RPMI7951 (cell line): ENCODE measurements at places on chromosomes 11 and 22. TPM values are rescaled to one million over a fixed set of nuclear protein-coding genes. Genes with fewer than 3 reads are reported as not detected.

GRCh38 chr11:78112582-78113275 lies 26.7 kb downstream of the ALG8 start:
- no peak for DNase-seq

DNA sequence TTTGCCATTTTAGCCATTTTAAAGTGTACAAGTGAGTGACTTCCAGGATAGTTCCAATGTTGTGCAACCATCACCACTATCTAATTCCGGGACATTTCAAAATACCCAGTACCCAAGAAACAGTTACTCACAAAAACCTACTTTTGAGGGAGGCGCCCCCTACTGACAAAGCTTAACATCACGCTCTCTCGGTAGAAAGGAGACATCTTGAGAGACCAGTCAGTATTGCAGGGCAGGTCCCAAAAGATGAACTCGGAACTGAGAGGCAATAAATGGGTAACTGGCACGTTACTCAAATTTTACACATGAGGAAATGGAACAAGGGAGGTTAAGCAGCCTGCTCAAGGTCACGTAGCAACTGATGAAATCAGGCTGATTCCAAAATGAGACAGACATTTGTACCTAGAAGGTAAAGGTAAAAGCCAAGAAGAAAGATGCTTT lies 50.0 kb upstream of the POU2AF1 start:
- peak; percentile 51 for DNase-seq

GRCh38 chr11:123570939-123571580 lies 83.4 kb downstream of the SCN3B start:
- no peak for DNase-seq

DNA sequence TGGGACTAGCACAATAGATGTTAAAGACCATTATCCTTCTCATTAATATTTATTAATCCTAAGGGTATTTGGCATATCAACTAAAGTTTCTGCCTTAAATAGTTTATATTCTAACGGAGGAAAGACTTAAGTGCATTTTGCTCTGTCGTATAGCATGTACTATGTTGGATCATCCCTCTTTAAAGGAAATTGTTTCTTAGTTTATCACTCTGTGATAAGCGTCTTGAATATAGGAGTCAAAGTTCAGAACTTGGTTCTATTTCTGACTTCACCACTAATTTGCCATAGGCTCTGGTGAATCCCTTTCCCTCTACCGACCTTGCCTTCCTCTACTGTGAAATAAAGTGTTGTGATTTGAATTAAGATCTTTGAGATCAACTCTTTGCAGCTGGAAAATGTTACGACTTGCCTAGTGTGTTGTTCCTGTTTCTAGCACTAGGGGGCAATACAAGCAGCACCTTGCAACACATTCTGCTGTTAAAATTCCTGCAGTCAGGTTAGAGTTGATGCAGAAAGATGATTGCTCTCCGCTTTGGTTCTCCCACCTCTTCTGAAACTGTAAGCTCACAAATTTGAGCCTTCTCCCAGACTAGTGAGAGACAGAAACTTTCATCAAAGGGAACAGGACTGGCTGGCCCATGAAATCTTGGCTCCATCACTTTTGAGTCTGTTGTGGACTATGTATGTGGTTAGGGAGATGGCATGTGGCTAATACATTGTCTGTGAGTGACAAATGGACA lies 27.8 kb upstream of the ZNRF3 start:
- DNase-seq, result peak; percentile 55

DNA sequence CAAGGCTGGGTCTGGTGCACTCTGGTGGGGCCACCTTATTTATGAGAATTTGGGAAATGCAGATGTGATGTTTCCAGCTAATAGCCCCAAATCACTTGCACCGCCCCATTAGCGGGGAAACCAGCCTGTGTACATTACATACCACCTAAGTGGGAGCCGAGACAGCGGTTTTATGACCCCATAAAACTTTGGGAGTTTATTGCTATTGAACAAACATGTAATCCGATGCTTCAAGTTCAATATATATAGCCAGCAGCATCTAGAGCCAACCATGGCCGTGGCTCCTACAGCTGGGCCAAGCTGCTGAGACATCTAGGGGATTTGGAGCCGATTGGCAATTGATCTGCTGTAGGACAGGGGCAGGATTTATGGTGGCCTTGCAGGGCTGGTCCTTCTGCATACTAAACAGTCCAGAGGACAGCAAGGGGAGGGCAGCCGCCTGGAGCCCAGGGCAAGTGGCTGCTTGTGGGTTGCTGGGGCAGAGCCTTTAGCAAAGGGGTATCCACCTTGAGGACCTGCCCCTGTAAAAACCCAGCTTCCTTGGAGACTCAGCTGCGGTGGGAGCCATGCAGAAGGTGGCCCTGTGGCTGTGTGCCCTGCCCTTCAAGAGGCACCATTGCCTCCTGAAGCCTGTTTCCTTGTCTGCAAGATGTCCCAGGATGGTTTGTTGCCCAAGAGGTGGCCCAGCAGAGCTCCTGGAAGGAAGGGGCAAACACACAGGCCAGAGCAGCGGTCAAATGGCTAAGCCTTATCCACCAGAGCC lies 47.9 kb upstream of the CCDC188 start:
- no peak for DNase-seq

- DNase-seq, result no peak
These were observed 2.1 kb upstream of the BATF2 start for GRCh38 chr11:64998690-64999431.

GRCh38 chr11:68852628-68853027 lies 10.9 kb upstream of the CPT1A start:
- no peak for DNase-seq

DNA sequence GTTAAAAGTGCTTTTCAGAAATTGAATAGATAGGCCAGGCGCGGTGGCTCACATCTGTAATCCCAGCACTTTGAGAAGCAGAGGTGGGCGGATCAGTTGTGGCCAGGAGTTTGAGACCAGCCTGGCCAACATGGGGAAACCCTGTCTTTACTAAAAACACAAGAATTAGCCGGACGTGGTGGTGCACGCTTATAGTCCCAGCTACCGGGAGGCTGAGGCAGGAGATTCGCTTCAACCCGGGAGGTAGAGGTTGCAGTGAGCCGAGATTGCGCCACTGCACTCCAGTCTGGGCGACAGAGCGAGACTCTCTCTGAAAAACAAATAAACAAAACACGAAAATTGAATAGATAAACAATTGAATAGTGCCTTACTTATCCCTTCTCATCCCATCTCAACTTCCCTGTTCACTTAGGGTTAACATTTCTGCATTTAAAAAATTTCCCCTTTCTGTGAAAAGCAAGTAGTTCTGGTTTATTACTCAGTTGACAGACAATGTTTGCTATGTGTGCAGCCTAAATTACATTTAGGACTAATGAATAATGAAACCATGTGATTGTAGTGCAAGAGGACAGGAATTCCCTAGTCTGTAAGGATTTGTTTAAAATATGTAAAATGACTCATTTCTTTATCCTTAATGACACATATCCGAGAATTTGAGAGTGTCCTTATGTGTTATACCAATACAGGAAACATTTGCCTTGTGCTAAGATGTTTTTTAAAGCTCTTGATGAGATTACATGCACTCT lies 6.0 kb downstream of the RNF169 start:
- DNase-seq, result peak; percentile 67

GRCh38 chr11:36347384-36347906 lies 51.4 kb downstream of the PRR5L start:
- no peak for DNase-seq

DNA sequence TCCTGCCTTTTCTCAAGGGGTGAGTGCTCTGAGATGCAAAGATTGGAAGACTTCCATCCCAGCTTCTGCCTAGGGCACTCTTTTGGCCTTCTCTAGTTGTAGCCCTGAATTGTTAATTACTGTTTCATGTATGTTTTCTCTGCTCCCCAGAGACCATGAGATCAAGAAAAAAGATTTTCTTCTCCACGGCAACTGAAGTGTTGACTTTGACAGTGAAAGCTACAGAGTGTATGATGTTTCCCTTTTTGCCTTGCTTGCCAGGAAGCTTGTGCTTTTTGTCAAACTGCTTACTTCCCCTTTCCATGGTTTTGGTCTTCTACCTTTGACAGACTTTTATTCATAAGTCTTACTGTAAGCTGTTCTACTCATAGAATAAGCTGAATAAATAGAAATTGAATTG lies 23.3 kb upstream of the EIF3D start:
- no peak for DNase-seq

- DNase-seq, result no peak
These were observed 1521.4 kb downstream of the BRD1 start for GRCh38 chr22:48306284-48306683.

GRCh38 chr11:32341620-32342613 lies 93.4 kb downstream of the WT1 start:
- no peak for DNase-seq

- DNase-seq, result no peak
These were observed 81.4 kb upstream of the GRK3 start for GRCh38 chr22:25482868-25483639.

GRCh38 chr11:15034687-15035267 lies 38.6 kb upstream of the CALCB start:
- no peak for DNase-seq

DNA sequence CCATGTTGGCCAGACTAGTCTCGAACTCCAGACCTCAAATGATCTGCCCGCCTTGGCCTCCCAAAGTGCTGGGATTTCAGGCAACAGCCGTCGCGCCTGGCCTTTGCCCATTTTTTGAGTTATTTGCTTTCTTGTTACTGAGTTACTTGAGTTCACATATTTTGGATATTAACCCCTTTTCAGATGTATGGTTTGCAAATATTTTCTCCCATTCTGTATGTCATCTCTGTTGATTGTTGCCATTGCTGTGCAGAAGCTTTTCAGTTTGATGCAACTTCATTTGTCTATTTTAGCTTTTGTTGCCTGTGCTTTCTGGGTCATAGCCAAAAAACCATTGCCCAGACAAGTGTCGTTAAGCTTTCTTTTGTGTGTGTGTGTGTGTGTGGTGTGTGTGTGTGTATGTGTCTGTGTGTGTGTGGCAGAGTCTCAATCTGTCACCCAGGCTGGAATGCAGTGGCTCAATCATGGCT lies 6.8 kb downstream of the TSGA10IP start:
- no peak for DNase-seq

DNA sequence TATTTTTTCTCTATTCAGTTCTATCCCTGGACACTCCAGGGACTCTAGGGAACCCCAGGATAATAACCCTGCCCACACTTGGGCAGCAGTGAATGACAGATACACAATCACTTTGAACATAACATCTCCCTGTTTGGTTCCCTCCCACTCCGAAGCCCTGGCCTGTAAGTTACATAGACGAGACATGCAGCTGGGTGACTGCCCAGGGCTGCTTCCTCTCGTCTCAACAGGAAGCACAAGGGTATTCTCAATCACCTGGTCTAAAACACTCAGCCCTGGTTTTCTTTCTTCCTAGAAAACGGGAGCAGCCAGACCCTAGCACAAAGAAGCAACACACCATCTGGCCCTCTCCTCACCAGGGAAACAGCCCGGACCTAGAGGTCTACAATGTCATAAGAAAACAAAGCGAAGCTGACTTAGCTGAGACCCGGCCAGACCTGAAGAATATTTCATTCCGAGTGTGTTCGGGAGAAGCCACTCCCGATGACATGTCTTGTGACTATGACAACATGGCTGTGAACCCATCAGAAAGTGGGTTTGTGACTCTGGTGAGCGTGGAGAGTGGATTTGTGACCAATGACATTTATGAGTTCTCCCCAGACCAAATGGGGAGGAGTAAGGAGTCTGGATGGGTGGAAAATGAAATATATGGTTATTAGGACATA lies 19.4 kb downstream of the LAYN start:
- no peak for DNase-seq

DNA sequence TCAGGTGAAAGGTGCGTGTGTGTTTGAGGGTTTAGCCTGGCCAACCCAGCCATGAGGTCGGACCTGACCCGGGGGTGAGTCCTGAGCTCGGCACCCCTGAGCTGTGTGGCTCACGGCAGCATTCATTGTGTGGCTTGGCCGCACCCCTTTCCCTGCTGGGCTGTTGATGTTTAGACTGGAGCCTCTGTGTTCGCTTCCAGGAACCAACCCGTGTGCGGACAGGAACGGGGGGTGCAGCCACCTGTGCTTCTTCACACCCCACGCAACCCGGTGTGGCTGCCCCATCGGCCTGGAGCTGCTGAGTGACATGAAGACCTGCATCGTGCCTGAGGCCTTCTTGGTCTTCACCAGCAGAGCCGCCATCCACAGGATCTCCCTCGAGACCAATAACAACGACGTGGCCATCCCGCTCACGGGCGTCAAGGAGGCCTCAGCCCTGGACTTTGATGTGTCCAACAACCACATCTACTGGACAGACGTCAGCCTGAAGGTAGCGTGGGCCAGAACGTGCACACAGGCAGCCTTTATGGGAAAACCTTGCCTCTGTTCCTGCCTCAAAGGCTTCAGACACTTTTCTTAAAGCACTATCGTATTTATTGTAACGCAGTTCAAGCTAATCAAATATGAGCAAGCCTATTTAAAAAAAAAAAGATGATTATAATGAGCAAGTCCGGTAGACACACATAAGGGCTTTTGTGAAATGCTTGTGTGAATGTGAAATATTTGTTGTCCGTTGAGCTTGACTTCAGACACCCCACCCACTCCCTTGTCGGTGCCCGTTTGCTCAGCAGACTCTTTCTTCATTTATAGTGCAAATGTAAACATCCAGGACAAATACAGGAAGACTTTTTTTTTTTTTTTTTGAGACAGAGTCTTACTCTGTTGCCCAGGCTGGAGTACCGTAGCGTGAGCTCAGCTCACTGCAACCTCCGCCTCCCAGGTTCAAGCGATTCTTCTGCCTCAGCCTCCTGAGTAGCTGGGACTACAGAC lies 53.9 kb upstream of the PPP6R3 start:
- no peak for DNase-seq

DNA sequence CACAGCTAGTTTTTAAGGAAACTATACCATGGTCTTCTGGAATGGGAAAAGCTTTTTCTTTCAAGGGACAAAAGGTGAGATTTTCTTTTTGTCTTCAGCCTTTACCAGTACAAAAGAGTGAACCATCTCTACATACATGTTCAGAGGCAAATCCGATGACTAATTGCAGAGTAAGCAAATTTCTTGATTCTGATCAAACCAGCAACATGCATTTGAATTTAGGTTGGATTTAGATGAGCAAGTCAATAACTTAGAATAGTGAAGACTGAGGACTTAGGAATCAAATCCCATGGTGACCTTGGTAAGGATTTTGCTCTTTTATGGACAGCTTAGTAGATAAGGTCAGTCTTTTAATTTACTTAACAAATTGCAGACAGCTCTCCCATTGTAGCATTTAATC lies 65.9 kb upstream of the BLID start:
- no peak for DNase-seq

GRCh38 chr22:37677493-37677974 lies 2.1 kb downstream of the LGALS1 start:
- DNase-seq, result no peak

GRCh38 chr11:67545280-67545679 lies 22.0 kb upstream of the CABP2 start:
- DNase-seq, result no peak

PARVB gene
- 72.8 and 82.9 TPM in 2 replicates for total RNA-seq

EMID1 gene
- 0.29 TPM in 1 of 2 replicates, not detected in the other for total RNA-seq

KLHL35 gene
- 1.6 and 1.8 TPM in 2 replicates for total RNA-seq

TREH gene
- total RNA-seq, result not detected in 2 replicates

SAA4 gene
- total RNA-seq, result not detected in 2 replicates

UBQLNL gene
- total RNA-seq, result not detected in 2 replicates
